ENCODE measurements at places on chromosomes 7 and 10.

GRCh38 chr10:75240329-75241076, 4.7 kb upstream of the COMTD1 start:
- DNase-seq = no peak

DNA sequence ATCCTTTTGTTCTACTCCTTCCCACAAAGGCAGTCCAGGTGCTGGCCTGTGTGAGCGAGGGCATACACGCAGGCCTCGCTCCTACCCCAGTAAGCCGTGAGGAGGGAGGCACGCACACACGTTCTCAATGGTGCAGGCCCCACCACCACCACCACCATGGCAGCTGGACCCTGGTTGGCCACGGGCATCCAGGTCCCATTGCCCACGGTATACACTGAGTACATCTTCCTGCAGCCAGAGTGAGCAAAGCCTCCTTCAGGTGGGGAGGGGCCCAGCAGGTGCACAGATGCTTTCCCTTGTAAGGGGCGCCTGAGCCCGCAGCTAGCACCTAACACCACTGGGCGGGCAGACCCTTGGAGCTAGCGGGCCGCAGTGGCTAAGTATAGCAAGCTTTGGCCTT, 373.3 kb upstream of the MKI67 start:
- no peak for DNase-seq

GRCh38 chr10:110273474-110273873, 31.2 kb downstream of the SMNDC1 start:
- DNase-seq = peak; percentile 89

GRCh38 chr10:60644436-60645130, 133.7 kb upstream of the CDK1 start:
- DNase-seq = no peak

DNA sequence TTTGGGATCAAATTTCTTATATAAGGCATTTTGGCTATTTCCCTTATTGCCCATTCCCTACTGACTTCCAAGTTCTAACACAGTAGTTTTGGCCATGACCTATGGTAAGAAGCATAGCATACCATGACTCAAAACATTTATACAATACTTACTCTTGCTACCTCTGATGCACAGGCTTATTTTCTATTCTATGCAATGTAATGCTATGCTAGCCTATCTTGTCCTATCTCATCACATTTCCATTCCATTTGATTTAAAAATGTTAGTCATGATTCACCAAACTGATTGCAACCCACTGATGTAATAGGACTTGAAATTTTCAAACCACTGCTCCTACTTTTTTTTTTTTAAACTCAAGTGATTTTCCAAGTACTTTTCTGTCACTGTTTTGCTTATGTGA, 658.5 kb downstream of the TYW1 start:
- DNase-seq = no peak

GRCh38 chr7:140593672-140593982, 47.0 kb downstream of the DENND2A start:
- DNase-seq = no peak

DNA sequence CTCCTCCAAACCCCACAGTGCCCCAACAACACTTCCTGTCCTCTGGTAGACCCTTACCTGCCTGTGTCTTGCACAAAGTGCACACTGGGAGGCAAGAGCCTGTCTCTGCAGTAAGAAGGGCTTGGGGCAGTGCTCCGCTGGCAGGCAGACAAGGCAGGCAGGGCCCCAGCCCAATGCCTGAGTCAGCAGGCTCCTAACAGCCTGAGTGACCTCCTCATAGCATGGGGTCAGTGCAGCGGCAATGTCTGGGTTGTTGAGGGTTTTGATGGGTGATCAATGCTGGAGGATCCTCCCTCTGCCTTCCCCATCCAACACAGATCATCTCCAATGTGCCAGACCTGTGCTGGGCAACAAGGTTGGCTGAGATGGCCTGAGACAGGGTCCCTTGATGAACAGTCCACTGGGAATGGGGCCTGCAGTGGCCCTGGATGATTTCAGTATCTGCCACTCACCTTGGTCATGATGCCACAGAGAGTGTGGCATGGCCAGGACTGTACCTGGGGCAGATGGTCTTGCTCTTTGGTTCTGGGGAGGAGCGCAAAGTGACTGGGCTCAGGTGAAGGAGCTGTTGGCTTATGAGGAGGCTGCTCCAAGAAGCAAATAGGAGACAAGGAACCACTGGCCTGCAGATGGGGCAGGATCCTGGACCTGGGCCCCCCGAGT, 55.6 kb upstream of the CAMK2B start:
- peak; percentile 77 for DNase-seq

DNA sequence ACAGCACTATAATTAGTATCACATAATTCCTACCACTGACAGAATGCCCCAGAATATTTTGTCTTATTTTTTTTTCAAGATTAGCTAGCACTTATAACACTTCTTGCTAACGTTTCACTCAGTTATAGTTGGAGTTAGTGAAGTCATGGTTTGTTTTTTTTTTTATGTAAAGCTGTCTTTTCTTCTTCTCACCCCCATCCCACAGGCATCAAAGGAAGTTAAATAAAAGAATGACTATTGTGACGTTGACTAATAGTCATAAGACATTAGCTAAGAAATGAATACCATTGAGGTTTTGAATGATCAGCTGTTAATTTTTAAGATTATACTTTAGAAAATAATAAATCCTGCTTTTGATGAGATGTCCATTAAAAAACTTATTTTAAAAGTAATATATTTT, 498.3 kb downstream of the GFRA1 start:
- DNase-seq = no peak

DNA sequence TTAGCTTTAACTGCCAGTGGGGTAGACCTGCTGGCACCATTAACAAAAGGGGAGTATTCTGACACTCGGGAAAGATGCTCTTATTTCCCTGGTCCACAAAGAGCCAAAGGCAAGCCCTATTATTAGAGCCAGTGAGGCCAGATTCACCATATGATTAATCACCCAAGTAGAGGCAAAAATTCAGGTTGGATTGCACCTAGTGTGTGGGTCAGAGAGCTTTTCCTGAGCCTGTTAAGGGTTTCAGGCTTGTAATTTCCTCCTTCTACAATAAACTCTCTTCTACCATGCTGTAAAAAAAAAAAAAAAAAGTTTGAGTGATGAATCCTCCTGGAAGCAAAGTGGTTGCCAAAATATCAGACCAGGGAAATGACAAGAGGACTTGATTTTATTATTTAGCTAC, 163.5 kb downstream of the MBL2 start:
- peak; percentile 38 for DNase-seq

DNA sequence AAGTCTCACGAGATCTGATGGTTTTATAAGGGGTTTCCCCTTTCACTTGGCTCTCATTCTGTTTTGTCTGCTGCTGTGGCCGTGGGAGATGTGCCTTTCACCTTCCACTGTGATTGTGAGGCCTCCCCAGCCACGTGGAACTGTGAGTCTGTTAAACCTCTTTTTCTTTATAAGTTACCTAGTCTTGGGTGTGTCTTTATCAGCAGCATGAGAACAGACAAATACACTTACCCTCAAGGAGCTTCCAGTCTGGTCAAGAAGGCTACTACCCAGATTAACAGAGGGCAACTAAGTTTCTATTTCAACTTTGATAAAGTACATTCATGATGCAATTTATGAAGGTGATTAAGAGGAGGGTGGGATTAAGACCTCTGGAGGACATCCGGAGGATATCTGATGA, 13.1 kb downstream of the SMKR1 start:
- DNase-seq = no peak

- DNase-seq = no peak
These were observed 30.1 kb downstream of the JCAD start for GRCh38 chr10:30029164-30029871.

- DNase-seq = no peak
These were observed 4.4 kb downstream of the HIPK2 start for GRCh38 chr7:139773371-139773770.

DNA sequence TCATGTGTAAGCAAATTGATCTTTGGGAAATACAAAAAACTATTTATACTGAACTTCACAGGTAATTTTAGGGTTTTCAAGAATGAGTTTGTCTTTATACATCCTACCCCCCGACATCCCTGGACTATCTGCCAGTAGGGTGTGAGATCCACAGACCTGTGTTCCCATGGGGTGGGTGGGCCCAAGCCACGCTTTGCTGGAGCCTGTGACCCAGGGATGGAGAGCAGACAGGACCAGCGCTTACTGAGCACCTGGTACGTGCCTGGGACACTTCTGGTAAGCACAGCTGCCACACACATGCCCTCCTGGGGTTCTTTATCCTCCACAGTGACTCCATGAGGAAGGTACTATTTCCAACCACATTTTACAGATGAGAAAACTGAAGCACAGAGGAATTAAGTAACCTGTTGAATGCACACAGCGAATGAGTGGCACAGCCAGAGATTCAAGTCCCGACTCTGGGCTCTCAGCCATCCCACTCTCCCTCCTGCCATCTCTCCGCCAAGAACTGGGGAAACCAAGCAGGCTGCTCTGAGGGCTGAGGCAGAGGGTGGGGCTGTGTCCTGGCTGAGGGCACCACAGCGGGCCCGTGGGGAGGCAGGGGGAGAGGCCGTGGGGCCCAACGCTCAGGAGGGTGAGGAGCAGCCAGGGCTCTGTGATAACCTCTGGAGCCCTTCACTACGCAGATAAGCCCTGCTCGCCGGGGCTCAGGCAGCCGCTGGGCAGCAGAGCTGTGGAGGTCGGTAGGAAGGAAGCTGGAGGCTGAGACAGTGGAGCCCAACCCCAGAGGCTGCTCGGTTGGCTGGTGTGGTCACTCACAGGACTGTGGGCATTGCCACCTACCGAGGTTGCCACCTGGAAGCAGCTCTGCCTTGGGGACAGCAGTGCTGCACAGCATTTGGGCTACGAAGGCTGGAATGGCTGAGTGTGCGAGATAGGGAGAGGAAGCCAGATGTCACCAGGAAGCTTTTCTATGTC, 124.2 kb downstream of the ARHGAP22 start:
- DNase-seq = no peak

DNA sequence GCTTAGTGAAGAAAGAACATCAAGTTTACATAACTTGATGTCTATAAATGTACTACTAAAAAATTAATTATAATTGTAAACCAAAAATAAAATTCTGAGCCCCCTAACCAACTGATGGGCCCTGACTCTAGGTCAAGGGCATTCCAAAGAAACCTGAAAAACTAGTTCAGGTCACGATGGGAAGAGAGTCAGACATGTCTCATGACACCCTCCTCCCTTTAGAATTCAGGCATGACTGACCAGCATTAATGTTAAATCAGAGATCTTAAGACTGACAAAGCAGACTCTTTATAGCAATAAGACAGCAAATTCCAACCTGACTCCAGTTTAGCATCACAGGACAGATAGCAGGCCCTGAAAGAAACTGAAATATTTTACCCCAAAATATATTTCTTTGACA, 21.6 kb upstream of the OTUD1 start:
- DNase-seq = no peak

- DNase-seq = no peak
These were observed 417.6 kb upstream of the C7orf33 start for GRCh38 chr7:148172920-148173319.

DNA sequence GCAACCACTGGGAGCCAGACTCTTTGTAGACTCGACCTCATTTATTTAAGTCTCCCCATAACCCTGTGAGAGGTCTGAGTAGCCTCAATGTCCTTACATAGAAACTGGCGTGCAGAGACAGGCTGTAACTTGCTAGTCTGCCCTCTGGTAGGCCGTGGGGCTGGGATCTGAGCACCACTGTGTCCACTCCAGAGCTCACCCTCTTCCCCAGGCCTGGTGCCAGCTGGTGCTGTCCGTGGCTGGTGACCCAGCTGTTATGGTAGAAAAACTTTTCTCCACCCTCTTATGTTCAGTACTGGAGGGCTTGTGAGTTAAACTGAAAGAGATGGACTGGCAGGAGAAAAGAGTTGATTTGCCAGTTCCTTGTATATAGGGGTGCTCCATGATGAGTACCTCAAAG, 41.9 kb downstream of the ADAMTS14 start:
- no peak for DNase-seq

GRCh38 chr7:116557901-116558300, 33.1 kb downstream of the CAV1 start:
- no peak for DNase-seq

DNA sequence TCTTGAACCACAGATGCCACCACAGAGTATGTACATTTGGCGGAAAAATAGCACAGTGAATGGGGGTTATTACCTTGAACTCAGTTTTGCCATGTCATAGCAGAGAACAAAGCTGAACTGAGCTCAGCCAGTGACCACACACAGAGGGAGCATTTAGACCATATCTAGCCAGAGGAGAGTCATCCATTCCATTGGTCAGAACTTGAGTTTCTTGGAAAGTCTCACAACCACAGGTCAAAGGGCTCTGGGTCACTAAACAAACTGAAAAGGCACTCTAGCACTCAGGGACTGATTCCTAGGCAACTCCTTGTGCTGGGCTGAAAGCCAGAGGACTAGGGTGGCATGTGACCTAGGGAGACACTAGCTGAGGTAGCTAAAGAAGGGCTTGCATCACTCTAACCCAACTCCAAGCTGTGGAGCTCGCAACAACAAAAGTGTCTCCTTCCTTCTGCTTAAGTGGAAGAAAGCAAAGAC, 239.7 kb upstream of the SEMA3D start:
- DNase-seq = peak; percentile 58

- DNase-seq = no peak
These were observed 60.8 kb downstream of the MDH2 start for GRCh38 chr7:76108540-76109233.

DNA sequence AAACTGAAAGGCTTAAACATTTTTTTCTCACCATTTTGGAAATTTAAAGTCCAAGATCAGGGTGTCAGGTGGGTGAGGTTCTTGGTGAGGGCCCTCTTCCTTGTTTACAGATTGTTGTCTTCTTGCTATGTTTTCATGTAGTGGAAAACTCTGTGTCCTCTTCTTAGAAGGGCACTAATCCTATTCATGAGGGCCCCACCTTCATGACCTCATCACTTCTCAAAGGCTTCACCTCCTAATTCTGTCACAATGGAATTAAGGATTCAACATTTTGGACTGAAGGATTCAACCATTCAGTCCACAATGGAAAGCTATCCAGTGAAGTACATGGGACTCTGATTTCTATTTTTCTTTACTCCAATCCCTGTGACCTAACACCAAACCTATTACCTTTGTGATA, 27.3 kb downstream of the MACC1 start:
- no peak for DNase-seq

DNA sequence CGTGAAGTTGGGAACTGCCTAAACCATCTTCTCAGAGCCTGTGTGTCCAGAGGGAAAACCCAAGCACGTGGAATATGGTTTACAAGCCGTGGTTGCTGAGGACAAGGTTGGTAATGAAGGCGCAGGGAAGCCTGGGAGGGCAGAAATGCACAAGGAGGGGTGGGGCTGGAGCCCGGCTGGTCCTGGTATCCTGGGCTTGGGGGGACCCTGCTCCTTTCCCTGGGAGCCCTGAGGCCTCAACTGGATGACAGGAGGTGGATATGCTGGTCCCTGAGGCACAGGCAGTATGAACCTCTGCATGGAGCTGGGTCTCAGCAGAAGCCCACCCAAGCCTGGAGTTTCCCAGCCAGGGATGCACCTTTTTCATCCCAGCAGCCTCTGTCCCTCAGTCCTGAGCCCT, 80.3 kb upstream of the RET start:
- no peak for DNase-seq

Measured in foreskin fibroblast (primary cell).